Activated CD4-positive, CD25-positive, alpha-beta regulatory T cell treated with anti-CD3 and anti-CD28 coated beads, Interleukin-2, amount 50 U/mL, for 16 hours (primary cell): ENCODE measurements at places on chromosomes 6 and 20.

DNA sequence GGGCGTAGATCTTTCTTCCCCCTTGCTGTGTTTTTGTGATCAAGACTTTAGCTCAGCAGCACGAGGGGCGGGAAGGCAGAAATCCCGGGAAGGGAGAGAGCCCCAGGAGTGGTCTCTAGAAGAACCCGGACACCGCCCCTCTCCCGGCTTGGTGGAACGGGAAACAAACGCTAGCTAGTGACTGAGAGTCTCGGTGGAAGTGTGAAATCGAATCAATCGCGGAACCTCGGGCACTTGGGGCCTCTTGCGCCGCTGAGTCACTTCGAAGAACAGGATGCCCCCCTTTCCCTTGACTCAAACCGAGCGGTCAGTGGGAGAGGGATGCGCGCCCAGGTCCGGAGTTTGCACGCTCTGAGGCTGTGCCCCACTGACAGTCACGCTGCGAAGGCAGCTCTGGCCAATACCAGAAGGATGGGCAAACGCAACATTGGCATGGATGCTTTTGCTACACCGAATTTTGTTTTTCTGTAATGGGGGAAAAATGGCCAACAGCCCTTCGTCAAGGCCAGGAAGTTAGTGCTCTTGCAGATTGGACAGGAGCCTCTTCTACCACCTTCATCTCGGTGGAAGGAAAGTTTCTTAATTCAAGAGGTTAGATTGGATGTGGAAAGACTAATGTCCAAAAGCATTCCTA, 1.6 kb upstream of the OLIG3 start:
- no peak for DNase-seq

DNA sequence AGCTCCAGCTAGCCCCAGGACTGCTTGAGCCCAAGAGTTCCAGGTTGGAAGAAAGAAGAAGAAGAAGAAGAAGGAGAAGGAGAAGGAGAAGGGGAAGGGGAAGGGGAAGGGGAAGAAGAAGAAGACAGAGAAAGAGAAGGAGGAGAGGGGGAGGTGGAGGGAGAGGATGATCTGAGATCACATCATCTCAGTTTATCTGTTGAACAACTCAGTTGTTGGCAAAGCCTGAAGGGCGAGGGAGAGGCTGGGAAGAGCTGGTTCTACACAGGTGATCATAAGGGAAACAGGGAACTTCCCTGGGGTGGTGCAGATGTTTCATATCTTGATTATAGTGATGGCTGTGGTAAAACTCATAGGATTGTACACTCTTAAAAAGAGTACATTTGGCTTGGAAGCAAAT, 3.1 kb upstream of the RRBP1 start:
- DNase-seq: no peak

DNA sequence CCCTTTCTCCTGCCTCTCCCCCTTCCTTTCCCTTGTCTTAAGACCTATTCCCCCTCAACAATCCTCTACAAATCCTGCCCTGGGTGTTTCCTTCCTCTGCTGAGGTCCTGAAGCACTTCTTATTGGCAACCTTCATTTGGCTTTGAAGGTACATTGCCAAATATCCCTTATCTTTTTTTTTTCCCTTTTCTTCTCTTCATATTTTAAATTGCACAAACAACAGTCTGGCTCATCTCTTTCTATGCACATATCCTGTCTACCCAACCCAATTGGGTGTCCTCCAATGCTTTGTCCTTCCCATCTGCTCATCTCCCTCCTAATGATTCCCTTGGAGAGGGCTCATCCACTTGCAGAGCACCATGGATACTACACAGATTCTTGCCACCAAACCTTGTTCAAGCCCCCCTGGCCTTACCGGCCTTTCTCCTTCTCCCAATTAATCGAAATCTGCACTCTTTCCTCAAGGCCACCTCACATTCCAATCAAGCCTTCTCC, 537.9 kb upstream of the JARID2 start:
- DNase-seq: no peak

DNA sequence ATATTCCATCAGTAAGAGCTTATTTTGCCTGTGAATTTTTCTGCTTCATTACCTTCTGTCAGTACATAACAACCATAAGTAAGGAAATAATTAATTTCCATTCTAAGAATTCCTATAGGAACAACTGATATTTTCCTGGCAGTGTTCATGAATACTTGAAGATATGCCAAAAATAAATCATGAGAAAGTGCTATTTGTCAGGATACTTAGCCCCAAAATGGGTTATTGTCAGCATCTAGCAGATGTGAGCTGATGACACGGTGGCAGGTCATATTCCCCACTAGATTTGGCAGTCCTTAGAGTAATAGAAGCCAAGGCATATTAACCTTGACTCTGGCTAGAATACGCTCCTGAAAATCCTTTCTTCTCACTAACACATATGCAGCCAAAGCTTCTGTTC, 43.2 kb upstream of the CRISP1 start:
- no peak for DNase-seq

DNA sequence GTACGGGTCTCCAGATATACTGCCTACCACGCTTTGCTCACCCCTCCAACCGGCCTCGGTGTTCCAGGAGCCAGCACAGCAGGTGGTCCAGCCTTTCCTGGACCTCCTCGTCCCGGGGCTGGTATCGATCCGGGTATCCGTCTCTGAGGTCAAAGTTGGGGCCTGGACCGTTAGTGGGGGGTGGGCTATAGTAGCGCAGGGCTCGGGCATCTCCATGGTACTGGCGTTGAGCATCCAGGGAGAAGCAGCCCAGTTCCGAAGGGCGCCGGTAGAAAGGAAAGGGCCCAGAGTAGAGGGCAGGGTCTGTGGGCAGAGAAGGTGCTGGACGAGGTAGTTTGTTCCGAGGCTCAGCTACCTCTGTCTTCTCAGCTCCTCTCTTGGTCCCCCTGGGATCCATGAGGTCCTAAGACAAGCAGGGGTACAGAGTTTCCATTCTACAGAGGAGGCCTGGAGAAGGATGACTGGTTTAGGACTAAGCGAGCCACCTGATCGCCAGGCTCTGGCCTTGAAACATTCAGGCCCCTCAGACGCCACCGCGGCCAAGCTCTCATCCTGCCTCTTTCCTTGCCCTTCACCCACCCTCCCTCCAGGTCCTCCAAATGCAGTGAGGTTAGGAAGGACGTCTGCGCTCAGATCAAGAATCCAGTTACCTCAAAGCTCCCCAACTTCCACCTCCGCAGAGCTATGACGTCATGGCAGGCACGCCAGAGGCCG, 502 bp downstream of the DXO start:
- no peak for DNase-seq
